ENCODE measurements at places on chromosomes 16 and 17. TPM values are rescaled to one million over a fixed set of nuclear protein-coding genes. Genes with fewer than 3 reads are reported as not detected.

CDH5 gene
- total RNA-seq = not detected

SLC35G6 gene
- not detected for total RNA-seq

DNASE1L2 gene
- total RNA-seq = 0.64 TPM

DNA sequence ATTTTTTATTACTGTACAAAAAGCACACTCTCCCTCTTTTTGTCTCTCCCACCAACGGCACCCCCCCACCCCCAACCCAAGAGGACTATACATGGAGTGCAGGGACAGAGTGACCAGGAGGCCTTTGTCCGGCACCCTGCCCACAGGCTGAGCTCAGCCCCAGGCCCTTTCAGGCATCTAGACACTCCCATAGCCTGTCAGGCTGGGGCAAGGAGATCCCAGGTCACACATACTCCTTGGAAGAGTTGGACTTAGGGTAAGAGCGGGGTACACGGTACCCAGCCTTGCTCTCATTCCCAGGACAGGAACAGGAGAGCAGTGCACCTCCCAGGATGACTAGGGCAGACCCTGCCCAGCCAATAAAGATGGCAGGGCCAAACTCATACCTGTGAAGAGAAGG, 2.1 kb downstream of the CLDN7 start:
- DNase-seq = no peak

DNA sequence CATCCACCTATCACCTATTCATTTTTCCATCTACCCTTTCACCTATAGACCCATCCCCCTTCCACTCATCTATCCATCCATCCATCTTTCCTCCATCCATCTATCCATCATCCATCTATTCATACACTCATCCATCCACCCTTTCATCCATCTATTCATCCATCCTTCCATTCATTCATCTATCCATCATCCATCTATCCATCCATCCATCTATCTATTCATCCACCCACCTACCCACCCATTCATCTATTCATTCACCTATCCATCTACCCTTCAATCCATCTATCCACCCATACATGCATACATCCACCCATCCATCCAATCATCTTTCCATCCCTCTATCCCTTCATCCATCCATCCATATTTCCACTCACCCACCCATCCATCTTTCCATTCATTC, 63.3 kb downstream of the C17orf67 start:
- DNase-seq = no peak

DNA sequence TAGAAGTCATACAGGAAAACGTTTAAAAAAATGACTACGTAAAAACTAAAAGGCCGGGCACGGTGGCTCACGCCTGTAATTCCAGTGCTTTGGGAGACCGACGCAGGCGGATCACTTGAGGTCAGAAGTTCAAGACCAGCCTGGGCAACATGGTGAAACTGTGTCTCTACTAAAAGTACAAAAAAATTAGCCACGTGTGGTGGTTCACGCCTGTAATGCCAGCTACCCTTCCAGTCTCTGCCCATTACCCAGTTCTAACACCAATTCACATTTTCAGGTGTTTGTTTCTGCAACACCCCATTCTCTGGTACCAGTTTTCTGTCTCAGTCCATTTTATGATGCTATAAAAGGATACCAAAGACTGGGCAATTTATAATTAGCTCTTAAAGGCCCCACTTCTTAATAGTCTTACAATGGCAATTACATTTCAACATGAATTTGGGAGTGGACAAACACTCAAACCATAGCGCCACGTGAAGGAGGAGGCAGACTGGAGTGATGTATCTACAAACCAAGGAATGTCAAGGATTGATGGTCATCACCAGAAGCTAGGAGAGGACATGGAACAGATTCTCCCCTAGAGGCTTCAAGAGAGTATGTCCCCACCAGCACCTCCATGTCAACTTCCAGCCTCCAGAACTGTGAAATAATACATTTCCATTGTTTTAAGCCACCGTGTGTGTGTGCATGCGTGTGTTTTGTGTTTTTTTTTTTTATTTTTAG, 791 bp upstream of the C17orf75 start:
- DNase-seq = no peak

Data from fibroblast of villous mesenchyme (primary cell).